Immature natural killer cell (primary cell): ENCODE measurements at places on chromosomes 7 and 10. TPM values are rescaled to one million over a fixed set of nuclear protein-coding genes. Genes with fewer than 3 reads are reported as not detected.

Gene HECTD2
- 1.3 TPM for polyA plus RNA-seq

GRCh38 chr10:15325243-15325943 lies 45.7 kb downstream of the FAM171A1 start:
- no peak for DNase-seq

Gene C10orf105
- not detected for polyA plus RNA-seq

DNA sequence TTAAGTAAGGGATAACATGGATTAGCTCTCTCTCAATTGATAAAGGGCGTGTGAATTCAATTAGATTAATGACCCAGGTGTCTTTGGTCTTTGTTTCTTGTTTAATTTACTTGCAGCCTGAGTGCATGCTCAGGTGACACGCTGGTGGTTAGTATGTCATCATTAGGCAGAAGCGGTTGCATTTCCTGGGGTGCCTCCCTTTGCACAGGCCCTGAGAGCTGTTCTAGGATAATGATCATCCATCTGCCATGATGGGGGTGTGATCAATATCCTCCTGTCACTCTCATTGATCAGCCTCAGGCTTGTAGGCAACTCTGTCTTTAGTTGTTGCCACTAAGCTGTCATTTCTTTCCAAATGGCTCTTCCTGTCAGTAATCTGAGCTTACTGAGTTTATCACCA lies 99.6 kb upstream of the NPS start:
- no peak for DNase-seq
